Daoy (cell line): ENCODE measurements at places on chromosomes 2 and 18. TPM values are rescaled to one million over a fixed set of nuclear protein-coding genes. Genes with fewer than 3 reads are reported as not detected.

GRCh38 chr2:16319551-16320121, 346.0 kb downstream of the CYRIA start:
- DNase-seq = no peak

DNA sequence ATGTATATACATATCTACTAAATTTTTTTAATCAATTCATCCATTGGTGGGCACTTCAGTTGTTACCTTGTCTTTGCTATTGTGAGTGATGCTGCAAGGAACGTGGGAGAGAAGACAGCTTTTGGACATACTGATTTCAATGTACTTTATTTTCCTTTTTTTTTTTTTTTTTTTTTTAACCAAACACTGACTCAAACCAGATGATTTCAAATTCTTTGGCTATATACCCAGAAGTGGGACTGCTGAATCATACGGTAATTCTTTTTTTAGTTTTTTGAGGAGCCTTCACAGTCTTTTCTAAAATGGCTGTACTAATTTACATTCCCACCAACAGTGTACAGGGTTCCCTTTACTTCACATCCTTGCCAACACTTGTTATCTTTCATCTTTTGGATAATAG, 204.7 kb downstream of the INSIG2 start:
- DNase-seq = no peak

DNA sequence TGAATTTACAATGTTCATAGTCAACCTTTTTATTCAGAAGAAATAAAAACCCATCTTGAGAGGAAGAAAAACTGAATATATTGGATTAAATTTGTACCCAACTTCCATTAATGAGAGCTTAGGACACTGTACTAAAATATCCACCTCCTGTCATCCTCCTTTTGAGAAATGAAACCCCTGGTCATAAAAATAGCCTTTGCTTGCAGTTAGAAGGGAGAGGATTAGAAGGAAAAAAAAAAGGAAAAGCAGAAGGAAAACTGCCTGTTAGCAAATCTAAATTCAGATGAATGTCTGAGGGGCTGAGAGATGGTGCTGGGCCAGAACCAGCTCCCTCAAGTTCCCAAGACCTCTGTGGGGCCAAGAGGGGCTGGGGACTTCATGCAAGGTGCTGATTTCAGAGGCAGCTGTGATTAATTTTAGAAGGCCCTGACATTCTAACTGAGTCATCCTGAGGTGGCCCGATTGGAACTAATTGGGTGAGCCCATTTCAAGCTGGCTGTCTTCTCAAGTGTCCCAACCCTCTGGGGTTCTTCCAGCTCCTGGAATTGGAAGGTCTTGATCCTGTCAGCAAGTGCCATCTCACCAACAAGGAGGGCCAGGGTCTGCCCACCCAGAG, 38.4 kb upstream of the BIN1 start:
- peak; percentile 63 for DNase-seq

- peak; percentile 78 for DNase-seq
Observed at GRCh38 chr18:50659091-50660003, 99.5 kb downstream of the MAPK4 start.

GRCh38 chr2:172607379-172607928, 51.6 kb downstream of the PDK1 start:
- no peak for DNase-seq

DNA sequence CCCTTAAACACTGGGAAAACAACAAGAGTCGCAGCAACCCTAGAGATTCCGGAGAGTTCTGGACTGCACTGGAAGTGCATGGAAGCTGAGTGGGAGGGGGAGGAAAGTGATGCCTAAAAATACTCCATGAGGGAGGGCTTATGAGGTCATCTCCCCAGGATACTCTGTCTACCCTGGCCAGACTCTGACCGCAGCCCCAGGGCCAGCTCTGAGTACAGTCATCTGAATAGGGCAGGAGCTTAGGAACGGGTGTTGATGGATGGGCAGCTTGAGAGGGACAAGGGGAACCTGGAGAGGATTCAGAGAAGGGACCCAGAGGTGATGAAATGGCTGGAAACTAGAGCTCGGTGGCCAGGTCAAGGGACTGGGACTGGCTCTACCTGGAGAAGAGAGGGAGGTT, 79.3 kb upstream of the IGFBP5 start:
- peak; percentile 83 for DNase-seq

DNA sequence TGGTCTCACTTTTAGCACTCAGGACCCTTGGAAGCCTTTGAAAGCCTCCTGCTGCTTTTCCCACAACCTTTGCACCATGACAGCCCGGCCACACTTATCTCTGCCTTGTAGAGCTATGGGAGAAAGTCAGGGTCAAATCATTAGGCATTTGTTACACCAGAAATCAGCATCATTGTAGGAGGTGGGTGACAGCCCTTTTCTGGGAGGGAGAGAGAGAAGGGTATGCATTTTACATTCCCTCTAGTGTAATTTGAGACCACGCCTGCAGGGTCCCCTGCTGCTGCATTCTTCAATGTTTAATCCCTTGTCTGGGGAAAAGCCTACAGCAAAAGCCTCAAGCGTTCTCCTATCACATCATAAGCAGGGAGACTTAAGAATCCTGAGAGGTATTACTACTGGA, 766.8 kb upstream of the FAM98A start:
- DNase-seq = no peak

- peak; percentile 85 for DNase-seq
Observed at GRCh38 chr2:102103992-102104871, 38.3 kb upstream of the IL1R1 start.

- DNase-seq = no peak
Observed at GRCh38 chr18:55268628-55269275, 309.5 kb upstream of the CCDC68 start.

- no peak for DNase-seq
Observed at GRCh38 chr2:222288590-222289277, 10.1 kb downstream of the PAX3 start.

DNA sequence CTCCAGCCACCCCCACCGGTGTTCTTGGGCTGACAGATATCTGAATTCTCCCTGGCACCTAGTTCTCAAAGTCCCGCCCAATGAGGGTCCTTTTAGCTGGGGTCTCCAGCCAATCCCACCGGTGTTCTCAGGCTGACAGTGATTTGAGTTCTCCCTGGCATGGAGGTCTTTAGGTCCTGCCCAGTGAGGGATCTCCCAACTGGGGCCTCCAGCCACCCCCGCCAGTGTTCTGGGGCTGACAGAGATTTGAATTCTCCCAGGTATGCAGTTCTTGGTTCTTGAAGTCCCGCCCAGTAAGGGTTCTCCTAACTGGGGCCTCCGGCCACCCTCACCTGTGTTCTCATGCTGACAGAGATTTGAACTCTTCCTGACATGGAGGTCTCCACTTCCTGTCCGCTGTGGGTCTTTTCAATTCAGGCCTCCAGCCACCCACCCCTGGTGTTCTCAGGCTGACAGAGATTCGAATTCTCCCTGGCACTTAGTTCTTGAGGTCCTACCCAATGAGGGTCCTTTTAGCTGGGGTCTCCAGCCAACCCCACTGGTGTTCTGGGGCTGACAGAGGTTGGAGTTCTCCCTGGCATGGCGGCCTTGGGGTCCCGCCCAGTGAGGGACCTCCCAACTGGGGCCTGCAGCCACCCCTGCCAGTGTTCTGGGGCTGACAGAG, 154.6 kb downstream of the ANKRD36 start:
- peak; percentile 0 for DNase-seq

GRCh38 chr2:108621087-108621559, 86.9 kb downstream of the LIMS1 start:
- peak; percentile 79 for DNase-seq

DNA sequence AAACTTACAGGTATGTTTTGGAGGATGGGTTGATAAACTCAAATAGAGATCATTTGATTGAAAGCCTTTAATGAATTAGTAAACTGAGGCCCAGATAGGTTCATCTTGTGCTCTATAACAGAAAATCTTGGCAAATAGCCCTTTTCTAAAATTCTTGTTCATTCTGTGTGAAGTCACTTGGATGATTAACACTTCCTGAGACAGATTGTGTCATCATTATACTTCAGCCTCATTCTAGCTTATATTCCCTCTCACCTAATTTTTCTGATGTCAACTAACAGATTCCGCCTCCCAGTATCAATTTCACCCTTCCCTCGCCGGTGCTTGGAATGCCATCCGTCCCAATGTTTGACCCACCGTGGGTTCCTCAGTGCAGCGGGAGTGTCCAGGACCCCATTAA, 84.2 kb upstream of the RPE start:
- DNase-seq = no peak

- DNase-seq = peak; percentile 59
Observed at GRCh38 chr2:26352892-26353291, 6.3 kb upstream of the ADGRF3 start.

- DNase-seq = no peak
Observed at GRCh38 chr2:232328032-232328422, 50.5 kb upstream of the ALPP start.

- DNase-seq = no peak
Observed at GRCh38 chr2:128589681-128590080, 271.0 kb upstream of the HS6ST1 start.

DNA sequence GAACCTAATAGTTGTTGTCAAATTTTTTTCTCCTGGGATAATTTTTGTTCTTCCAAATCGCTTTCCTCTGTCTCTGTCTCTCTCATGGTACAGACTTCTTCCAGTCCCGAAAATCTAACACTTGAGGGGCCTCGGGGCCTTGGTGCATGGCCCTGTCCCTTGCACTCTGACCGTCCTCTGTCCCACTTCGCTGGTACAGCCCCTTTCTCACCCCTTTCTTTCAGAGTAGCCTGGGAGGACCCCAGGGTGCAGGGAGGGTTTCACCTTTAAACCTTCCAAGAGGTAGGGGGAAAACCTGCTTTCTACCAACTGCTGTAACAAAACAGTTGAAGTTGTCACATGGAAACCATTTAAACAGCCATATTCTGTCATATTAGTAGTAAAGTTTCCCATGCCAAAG, 22.2 kb upstream of the FAHD2A start:
- DNase-seq = no peak

The TTR gene
- not detected in 2 replicates for total RNA-seq

The RTP5 gene
- not detected in 2 replicates for total RNA-seq

The SERPINB11 gene
- not detected in 2 replicates for total RNA-seq

The STEAP3 gene
- total RNA-seq = 13.1 and 14.6 TPM in 2 replicates

The TUBB8B gene
- not detected in 2 replicates for total RNA-seq

The RESP18 gene
- not detected in 2 replicates for total RNA-seq

The GATA6 gene
- 18.2 and 19.0 TPM in 2 replicates for total RNA-seq

The POLR1B gene
- total RNA-seq = 26.3 and 29.9 TPM in 2 replicates

The LONRF2 gene
- 0.17 and 0.65 TPM in 2 replicates for total RNA-seq

The ALPP gene
- total RNA-seq = 0.03 TPM in 1 of 2 replicates, not detected in the other

The UGT1A3 gene
- not detected in 2 replicates for total RNA-seq
